ENCODE measurements at places on chromosomes 7 and 10.

DNA sequence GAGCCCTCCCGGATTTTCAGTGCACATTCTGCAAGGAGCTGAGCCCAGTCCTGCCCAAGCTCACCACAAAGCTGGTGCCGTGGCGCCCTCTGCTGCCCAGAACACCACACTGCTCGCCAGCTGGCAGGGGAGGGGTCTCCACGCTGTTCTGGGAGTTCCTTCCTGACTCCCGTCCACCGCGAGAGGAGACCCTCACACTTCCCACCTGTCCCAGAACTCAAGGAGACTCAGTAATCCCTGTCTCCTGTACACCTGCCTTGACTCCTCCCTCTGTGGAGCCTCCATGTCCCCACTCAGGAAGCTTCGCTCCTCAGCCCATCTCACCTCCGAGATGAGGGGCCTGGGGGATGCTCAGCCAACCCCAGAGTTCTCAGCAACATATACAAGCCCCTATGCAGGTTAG lies 11.3 kb downstream of the C10orf105 start:
- peak; percentile 37 for DNase-seq

GRCh38 chr10:101686133-101686925 lies 8.6 kb downstream of the FBXW4 start:
- DNase-seq = no peak

GRCh38 chr7:108415821-108416536 lies 40.3 kb downstream of the NRCAM start:
- DNase-seq = peak; percentile 12

- no peak for DNase-seq
These were observed 620 bp downstream of the ZRANB1 start for GRCh38 chr10:124942317-124943169.

GRCh38 chr10:119657725-119658124 lies 6.5 kb downstream of the BAG3 start:
- DNase-seq = no peak

DNA sequence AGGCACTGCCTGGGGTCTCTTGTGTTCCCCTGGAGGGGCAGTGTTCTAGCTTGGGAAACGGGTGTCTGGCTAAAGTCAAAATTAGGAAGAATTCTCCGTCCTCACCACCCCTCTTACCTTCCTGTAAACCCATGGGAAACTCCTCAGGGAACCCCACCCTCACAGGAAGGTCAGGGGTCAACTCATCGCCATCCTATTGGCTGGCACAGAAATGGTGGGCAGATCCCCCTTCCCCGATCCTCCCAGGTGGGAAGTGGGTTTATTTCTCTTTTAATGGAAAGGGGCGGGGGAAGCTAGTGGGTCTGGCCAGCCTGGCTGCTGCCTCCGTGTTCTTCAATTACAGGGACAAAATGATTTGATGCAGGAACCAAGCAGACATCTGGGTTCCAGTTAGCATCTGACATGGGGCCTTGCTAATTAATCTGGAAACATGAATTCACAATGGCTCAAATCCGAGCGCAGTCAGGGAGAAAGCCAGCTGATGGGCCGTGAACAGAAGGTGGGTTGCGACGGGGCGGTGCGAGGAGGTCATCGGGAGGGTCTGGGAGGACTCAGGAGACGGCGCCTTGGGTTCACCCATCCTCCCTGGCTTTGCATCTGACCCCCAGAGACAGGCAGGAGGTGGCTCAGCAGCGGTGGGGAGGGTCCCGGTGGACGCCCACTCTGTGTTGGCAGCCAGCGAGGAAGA lies 66.6 kb downstream of the SLIT1 start:
- no peak for DNase-seq

DNA sequence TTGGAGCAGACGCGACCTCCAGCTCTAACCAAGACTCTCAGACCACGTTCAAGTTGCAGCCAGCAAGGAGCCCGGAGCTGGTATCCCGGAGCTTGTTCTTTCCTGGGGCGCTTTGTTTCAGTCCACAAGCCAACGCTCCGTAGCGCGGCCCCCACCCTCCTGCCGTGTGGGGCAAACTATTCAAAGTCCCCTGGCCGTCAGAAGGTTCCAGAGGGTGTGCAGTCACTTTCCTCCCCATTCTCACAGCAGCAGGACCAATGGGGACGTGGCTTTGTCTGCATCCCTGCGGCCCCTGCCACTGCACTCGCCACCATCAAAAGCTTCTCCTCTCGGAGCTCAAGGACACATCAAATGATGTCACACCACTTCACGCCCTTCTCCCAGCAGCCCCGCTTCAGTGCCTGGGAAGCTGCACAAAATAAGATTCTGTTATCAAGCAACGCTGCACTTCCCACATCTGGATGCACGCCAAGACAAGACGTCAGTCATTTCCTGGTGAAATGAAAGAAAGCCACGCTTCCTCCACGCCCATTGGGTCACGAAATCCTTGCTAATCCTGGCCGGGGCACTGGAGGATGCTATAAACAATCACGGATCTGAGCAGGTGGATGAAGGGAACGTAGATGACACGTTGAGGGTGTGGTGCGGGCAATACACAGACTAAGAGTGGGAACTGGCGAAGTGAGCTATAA lies 348.2 kb downstream of the PTPRN2 start:
- DNase-seq = no peak

GRCh38 chr7:55016061-55016745 lies 2.6 kb upstream of the EGFR start:
- no peak for DNase-seq

DNA sequence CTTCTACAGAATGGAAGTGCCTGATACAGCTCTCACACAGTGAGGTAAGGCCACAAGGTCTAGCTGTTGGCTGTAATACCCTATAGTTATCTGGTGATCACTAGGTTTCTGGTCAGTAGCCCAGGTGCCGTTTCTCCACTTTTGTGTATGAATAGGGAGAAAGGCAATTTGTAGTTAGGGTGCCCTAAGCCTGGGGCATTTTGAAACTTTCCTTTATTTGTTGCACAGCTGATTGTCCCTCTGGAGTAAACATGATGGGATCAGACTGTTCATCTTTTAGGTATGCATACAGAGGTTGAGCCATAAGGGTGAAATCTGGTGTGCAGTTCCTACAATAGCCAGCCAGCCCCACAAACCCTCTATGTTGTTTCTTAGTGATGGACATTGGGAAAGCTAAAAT lies 112.4 kb downstream of the ANKRD26 start:
- no peak for DNase-seq

- no peak for DNase-seq
These were observed 126.6 kb downstream of the PTPN20 start for GRCh38 chr10:47037654-47038425.

- peak; percentile 64 for DNase-seq
These were observed 66.7 kb upstream of the PITRM1 start for GRCh38 chr10:3239066-3239919.

DNA sequence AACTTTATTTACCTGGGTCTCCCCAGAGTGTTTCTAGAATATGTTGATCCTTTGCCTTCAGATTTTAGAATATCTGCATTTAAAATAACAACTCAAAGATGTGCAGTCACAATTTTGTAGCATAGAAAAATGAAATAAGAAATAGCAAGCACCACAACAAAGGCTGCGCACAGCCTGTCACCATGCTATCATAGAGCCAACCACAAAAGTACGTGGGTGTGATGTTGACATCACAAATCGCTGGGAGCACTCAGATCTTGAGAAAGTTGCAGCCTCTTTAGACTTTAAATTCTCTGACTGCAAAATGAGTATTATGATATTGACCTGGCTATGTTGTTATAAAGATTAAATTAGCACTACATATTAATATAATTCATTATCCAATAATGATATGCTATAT lies 177.9 kb downstream of the TNS3 start:
- DNase-seq = no peak

DNA sequence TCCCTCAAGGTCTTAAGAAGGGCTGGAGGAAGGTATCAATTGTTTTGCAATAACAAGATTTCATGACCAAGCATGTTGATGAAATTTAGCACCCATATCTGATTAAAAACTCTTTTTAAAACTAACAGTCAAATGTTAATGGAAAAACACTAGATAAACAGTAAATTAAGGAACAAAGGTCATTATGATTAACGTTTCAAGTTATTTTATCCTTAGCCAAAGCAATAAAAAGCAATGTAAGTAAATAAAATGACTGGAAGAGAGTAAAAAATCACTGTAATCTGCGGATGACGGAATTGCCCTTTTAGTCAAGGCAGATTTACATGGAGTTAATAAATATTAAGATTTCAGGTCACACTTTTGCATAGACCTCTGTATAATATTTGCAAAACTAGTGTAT lies 179.5 kb upstream of the KLF6 start:
- DNase-seq = no peak

DNA sequence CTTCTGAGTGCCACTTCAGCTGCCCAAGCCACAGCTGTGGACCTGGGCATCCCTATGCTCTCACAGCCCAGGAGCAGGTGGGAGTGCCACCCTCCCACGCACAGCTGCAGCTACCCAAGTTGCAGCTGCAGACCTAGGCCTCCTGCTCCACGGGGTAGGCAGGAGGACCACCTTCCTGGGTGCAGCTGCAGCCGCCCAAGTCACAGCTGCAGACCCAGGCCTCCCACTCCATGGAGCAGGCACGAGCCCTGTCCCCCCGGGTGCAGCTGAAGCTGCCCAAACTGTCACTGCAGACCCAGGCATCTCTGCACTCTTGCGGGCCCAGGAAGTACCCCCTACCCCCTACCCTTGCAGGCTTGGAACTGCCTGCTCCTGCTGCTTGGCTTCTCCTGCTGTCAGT lies 260.2 kb downstream of the XPNPEP1 start:
- no peak for DNase-seq

- DNase-seq = no peak
These were observed 67.6 kb downstream of the INSIG1 start for GRCh38 chr7:155365146-155365874.

GRCh38 chr7:166338-167060 lies 25.9 kb upstream of the FAM20C start:
- no peak for DNase-seq

GRCh38 chr10:104034401-104035193 lies 51.1 kb downstream of the COL17A1 start:
- DNase-seq = no peak

DNA sequence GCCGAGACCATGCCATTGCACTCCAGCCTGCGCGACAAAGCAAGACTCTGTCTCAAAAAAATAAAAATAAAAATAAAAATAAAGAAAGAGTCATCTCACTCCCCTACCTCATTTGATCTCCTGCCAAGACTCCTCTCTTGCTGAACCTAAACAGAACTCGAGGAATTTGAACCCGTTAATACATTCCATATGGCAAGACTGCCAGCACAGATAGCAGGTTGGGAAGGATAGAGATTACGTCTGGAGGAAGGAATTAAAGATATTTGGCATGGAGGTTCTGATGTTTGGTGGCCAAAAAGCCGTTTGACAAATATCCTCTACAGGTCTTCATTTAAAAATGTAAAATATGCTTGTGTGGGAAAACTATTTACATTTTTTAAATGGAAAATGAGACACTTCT lies 549.6 kb downstream of the HTR7 start:
- DNase-seq = no peak

DNA sequence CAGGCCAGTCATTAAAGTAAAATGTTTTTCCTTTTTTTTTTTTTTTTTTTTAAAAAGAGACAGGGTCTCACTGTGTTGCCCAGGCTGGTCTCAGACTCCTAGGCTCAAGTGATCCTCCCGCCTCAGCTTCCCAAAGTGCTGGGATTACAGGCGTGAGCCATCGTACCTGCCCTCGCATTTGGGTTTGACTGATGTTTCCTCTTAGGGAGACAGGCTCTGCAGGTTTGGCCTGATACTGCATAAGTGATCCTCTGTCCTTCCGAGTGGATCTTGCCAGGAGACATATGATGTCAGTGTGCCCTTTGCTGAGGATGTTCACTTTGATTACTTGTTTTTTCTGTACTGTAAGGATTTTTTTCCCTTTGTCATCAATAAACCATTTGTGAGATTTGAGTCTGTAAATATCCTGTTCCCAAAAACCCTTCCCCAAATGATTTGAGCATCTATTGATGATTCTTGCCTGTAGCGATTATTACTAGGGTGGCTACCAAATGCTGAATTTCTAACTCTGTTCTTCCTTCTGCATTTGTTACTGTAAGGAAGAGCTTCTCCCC lies 19.7 kb downstream of the LIMK1 start:
- DNase-seq = no peak

Measured in RWPE1 (cell line).